SHP77 treated with DMSO at 0.1 percent for 48 hours (cell line): ENCODE measurements at places on chromosomes 2 and 18.

- DNase-seq = no peak
Observed at GRCh38 chr2:69955029-69955428, 6.4 kb downstream of the ASPRV1 start.

DNA sequence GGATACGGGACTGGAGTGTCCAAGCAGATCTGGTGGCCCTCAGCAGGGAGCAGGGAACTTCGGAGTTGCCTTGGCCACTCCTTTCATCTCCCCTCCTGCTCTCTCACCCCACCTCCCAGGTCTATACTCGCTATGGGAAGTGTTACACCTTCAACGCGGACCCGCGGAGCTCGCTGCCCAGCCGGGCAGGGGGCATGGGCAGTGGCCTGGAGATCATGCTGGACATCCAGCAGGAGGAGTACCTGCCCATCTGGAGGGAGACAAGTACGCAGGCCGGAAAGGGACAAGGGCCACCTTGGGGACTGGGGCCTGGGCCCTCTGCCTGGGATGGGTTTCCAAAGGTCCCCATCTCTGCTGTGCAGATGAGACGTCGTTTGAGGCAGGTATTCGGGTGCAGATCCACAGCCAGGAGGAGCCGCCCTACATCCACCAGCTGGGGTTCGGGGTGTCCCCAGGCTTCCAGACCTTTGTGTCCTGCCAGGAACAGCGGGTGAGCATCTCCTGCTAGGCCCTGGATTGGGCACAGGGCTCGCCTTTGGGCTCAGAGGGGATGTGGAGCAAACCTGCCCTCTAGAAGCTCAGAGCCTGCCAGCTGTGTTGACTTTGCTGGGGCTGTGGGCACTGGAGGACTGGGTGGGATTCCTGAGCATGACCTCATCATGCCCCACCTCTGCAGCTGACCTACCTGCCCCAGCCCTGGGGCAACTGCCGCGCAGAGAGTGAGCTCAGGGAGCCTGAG is 11.8 kb downstream of the CHPF start:
- no peak for DNase-seq

- no peak for DNase-seq
Observed at GRCh38 chr2:178057179-178057680, 15.3 kb downstream of the PDE11A start.

DNA sequence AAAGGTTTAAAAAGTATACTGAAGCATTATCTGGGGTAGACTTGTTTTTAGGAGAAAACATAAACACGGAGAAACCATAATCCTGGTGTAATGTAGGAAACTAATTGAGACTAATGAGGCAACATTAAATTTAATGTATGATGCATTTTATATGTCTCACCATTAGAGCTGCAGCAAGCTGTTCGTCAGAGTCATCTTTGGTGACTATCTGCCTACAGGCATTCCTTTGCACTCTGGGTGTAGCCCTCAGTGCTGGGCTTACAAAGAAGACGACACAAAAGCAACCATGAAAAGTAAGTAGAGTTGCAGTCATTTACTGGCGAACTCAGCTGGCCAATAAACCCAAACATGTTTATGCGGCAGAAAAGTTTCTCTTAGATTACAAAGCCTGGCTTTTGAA is 415.3 kb upstream of the ZEB2 start:
- no peak for DNase-seq

DNA sequence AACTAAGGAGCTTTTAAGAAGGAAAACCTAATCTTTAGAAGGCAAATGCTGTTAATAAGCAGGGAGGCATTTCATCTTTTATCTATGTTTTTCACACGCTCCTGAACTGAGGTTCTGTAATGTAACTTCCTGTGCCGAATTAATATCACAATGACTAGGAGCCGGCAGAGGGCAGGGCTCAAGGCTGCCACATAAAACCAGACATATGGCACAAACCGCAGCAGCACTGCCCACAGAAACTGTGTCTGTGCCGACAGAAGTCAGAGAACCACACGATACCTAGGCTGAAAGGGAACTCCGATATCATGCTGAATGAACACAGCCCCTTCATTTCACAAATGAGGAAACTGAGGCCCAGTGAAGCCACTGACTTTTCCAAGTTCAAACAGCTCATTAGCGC is 112.1 kb downstream of the EIPR1 start:
- DNase-seq = no peak

GRCh38 chr2:113169586-113169985 is 4.2 kb upstream of the PSD4 start:
- no peak for DNase-seq

GRCh38 chr2:203637471-203638167 is 68.8 kb upstream of the CD28 start:
- no peak for DNase-seq
